Hematopoietic multipotent progenitor cell treated with erythropoietin and hydrocortisone succinate and interleukin-3 and kit ligand, for 8 days (in vitro differentiated cells): ENCODE measurements at places on chromosomes 6 and 20.

DNA sequence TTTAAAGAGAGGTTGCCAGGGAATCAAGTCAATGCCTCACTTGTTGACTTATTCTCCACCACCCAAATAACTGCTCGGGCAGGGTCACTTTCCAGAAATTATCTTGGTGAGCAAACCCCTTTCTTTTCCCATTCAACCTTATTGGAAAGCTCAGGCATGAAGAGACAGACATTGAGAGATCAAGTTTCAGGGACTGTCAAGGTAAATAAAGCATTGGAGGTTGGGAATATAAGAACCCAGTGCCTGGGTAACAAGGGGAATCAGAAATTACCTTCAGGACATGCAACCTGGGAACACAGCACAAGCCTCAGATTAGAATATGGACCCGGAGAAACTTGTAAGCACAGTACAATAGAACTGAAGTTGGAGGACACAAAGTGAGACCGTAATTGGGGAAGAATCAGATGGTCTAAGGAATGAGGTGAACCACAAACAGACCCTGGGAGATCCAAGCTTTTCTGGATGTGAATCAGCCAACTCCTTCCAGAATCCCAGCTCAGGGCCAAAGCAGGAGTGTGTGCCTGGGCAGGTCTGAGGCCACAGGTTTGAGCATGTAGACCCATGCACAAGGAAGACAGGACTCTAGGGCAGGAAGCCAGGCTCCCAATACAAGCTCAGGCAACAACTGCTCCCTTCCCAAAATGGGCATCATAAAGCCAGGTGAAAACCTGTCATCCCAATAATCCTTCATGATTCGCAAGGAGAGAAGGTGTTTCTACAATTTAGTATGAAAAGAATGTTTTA is 512.8 kb downstream of the MAFB start:
- no peak for DNase-seq

- DNase-seq: no peak
These were observed 34.8 kb upstream of the ZFP64 start for GRCh38 chr20:52226370-52226769.

DNA sequence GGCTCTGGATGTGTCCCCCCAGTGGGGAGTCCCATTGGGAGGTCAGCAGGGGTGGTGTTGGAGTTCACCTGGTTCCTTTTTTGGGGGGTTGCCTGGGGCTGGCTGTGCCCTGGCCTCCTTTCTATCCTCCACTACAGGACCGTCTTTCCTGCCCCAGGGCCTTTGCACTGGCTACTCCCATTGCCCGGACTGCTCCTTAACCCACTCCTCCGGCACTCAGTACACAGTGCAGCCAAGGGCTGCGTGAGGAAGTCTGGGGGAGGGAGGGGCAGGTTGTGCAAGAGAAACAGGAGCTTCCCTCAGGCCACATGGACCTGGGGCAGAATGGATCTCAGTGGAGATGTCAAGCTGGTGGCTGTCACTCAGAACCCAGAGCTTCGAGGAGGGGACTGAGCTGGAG is 429.3 kb upstream of the SULF2 start:
- DNase-seq: no peak

- DNase-seq: no peak
These were observed 411.0 kb downstream of the C6orf118 start for GRCh38 chr6:164898412-164898811.

DNA sequence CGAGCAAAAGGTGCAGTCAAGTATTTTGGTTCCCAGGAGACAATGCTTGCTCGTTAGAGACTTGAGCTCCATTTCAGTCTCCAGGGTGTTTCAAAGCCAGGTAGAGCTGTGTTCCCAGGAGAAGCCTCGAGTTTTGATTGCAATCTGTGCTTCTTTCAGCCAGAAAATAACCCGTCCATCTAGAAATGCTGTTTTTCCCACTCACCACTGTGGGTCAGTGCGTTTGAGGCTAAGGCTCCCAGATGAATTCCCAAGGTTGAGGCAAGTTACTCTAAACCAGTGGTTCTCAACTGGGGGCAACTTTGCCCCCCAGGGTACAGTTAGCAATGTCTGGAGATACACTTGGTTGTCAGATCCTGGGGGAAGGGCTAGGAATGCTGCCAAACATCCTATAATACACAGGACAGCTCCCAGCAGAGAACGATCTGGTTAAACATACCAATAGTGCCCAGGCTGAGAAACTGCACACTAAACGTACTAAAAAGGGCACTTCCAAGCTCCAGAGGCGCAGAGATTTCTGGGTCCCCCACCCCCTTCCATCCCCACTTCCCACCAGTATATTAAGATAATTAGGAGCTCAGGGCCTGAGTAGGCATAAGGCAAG is 13.8 kb downstream of the BMP7 start:
- DNase-seq: no peak

DNA sequence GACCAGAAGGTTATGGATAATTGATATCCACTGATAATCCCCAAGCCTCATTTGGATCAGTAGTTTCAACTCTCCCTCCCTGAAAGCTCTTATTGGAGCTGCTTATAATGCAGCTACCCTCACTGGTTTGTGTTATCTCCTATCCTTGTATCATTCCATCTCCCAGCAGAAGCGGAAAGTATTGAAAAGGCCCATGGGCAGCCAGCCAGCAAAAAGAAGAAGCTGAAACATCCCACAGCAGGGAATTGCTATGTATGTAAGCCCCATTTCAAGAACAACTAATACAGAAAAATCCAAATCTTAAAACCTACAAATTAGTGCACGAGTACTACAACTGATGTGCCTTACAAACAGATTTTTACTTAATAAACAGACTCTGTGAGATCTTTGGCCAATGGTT is 269.0 kb upstream of the ECI2 start:
- no peak for DNase-seq

DNA sequence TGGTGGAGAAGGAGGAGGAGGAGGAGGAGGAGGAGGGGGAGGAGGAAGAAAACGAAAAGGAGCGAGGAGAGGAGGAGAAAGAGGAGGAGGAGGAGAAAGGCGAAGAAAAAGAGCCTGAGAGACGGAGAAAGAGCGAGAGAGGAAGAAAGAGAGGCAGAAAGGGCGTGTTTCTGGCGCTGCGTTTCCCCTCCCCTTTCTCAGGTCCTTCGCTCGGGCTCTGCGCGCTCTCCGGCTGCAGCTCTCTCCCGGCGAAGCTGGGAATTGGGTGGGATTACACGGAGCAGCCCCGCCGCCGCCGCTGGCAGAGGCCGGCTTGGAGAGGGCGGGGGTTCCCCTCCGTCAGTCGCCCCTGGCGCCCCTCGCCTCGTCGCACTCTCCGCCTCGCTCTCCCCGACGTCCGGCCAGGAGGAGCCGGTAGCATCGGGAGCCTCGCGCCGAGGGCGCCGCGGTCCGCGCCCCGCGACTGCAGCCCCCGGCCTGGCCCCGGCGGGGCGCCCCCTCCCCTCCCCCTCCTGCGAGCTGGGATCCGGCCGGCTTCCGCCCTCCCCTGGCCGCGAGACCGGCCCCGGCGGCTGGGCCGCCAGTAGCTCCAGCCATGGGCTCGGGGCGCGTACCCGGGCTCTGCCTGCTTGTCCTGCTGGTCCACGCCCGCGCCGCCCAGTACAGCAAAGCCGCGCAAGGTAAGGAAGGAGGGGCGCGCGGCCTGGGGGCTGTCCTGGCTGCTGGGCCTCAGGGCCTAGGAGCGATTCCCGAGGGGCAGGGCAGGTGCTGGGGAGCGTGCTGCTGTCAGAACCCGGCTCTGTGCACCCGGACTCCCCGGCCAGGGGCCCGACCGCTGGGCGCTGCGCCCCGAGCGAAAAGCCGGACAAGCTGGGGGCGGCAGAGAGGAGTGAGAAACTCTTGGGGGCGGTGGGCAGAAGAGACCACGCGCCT is at the start of gene SCUBE3:
SCUBE3 (plus strand) TSS at position 133 of the 933 bp plus-strand sequence; CDS start at position 596, 463 bp downstream.
- no peak for DNase-seq

GRCh38 chr20:57208198-57208597 is 58.2 kb downstream of the BMP7 start:
- DNase-seq: peak; percentile 9

GRCh38 chr6:145071836-145072235 is 663.5 kb downstream of the EPM2A start:
- no peak for DNase-seq

DNA sequence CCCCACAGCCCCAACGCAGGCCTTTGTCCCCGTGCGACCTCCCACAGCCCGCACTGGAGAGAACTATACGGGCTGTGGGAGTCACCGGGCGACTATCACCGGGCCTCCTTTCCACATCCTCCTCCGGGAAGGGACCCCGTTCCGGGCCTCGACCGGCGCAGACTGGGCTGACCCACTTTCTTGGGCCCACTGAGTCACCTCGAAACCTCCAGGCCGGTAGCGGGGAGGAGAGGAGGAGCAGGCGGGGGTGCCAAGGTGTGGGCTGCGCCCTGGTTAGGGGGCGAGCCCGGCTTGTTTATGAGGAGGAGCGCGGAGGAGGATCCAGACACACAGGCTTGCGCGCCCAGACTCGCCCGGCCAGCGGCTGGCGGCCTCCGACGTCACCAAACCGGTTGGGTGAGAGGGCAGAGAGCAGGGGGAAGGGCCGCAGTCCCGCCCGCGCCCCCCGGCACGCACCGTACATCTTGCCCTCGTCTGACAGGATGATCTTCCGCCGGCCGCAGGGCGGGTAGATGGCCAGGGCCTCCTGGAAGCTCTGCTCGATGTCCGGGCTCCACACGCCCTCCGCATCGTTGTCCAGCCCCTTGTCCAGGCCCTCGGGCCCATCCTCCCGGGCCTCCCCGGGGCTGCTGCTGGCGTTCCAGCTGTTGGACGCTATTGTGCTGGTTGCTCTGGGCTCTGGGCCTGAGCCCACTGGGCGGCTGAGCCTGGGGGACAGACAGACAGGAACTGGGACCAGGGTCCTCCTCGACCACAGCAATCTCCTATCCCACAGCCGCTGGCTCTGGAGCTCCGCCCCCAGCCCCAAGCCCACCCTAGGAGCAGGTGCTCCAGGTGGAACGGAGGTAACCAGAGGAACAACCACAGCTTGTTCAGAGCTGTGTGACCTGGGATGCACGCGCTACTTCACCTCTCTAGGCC is 10.6 kb downstream of the TEAD3 start:
- DNase-seq: no peak

DNA sequence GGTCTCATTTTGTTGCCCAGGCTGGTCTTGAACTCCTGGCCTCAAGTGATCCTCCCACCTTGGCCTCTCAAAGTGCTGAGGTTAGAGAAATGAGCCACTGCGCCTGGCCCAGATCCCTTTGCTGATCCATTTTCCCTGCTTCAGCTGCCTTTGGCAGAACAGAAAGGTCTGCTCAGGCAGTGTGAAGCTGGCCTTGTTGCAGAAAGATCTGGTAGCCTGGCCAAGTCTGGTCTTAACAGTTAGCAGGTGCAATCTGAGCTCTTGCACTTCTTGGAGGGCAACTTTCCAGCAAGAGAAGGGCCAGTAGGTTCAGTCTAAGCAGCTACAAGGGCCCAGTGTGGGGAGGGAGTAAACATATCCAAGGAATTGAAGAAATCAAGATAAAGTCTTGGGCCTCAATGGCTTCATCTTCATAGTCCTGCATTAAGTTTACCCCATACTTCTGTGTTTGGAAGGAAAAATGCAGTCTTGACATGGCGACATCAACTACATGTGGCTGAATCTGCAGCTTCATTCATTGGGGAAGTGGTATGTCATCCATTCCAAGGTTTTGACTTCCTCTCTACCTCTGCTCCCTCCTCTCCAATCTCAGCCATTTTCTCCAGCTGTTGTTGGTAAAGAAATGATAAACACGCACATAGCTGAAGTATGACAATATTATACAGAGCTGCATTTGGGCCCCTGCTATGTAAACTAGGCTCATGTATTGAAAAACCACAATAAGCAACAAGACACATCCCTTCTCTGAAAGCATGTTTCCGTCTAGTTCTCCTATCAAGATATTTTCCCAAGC is 39.0 kb upstream of the NEDD9 start:
- no peak for DNase-seq

- no peak for DNase-seq
These were observed 241.5 kb downstream of the NRN1 start for GRCh38 chr6:5765141-5765760.

DNA sequence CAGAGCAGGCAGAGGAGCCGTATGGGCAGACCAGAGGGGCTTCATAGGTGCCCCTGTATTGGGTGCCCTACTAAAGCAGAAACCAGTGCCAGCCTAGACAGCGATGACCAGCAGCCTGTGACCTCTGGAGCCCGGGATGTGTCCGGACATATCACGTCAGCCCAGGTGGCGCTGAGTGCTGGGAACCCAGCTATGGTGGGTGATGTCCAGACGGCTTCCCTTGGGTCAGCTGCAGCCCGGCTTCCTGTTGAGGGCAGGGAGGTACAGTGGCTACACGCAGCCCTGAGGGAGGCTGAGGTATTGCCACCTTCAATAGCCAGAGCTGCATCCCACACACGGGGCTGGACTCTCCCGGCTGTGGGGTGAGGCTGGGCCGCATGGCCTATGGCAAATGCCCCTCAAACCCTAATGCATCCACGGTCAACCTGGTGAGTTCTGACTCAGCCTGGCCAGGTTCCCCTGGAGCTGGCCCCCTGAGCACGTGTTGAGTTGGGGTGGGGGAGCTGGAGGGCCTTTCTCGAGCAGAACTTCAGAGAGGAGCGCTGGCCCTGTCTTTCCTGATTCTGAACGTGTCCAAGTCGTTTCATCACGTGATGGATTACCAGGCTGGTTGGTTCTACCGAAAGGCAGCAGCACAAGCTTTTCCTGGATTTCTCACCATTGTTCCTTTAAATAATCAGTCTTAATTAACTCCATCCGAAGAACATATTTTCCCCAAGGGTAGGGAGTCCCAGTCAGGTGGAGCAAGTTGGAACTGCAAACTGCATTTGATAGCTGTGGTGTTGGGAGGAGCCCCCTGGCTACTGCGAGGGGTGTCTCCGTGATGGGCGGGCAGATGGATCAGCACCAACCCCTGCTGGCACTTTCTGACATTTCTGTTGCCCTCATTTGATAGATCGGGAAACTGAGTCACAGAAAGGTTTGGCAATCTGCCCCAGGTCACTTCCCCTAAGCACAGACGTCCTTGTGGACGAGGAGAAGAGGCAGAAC is 7.1 kb upstream of the MYT1 start:
- DNase-seq: no peak

DNA sequence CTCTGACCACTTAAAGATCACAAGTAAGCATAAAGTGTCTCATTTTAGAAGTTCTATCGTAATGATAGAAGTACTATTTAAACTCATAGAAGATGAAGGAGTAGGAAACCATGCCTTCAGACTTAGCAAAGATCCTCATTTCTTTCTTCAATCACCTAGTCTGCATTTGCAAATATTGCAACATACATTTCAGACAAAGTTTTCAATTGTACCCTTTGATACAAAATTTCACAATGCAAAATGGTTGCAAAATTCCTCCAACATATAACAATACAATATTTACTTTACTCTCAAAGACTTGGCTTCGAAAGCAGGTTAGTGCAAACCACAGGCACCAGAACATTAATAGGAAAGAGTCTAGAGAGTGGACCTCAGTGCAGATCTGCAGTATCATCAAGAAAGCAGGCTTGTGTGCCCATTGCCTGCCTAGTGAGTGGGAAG is 16.1 kb upstream of the ROS1 start:
- DNase-seq: no peak
